ENCODE measurements at places on chromosomes 16 and 17.

GRCh38 chr17:39632153-39632941 lies 4.6 kb upstream of the STARD3 start:
- no peak for DNase-seq

GRCh38 chr17:28482551-28483199 lies 9.2 kb downstream of the SLC13A2 start:
- no peak for DNase-seq

DNA sequence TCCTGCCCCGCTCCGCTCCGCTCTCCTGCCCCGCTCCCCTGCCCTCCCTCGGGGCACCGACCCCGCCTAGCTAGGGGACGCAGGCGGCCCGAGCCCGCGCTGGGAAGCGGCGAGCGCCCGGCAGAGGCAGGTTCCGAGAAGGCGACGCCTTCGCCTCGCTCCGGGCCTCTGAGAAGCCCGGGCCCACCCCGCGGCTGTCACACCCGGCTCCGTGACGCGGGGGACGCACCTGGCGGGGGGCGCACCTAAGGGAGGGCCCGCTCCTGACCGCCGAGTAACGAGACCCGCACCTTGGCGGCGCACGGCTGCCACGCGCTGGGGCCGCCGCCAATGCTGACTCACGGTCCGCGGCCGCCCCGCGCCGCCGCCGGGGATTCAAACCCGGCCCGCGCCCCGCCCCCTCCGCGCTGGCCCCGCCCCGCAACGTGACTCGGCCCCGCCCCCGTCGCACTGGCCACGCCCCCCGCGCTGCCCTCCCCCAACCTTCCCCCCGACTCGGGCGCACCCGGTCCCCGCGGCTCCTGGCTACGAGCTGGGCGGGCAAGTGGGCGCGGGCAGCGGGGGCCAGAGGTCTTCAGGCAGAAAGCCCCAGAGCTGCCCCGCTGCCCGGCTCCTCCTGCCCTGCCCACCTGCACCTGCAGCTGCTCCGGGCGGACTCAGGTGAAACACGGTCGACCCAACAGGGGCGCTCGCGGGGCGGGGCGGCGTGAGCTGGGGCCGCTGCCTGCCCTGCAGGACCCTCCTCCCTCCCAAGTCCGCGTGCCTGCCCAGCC lies 27.8 kb downstream of the GNPTG start:
- no peak for DNase-seq

DNA sequence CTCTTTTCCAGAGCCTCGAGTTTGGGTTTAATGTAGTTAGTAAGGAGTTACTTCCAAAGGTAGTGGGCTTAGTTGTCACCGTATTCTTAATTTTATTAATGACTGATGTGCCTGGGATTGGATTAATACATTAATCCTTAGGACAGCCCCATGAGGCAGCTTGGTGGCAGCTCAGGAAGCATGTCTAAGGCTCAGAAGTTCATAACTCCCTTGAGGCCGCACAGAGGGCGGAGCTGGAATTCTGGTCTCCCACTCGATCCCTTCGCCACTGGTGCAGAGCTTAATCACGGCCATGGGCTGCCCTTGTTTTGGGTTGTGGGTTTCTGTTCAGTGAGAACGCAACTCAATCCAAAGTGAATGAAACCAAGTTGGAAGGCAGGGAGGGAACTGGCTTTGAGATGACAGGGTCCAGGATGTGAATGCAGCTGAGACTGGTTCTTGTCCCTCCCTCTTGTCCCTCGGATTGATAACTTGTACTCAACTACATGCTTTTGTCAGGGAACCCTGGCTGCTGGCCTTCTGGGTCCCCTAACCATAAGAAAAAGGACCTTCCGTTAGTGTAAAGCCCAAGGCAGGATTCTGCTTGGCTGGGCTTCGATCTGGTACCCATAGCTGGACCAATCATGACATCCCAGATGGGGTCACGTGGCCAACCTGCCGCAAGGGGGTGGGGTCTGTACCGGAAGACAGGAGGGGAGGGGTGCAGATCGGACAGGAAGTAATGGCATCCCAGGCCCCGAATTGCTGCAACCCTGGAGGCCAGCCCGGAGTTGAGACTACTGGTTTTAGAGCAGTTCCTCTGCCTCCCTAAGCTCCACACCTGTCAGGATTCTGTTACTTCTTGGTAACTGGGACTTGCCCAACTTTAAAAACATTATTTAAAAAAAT lies 45.4 kb downstream of the SNX20 start:
- no peak for DNase-seq

- no peak for DNase-seq
Observed at GRCh38 chr17:79646721-79647455, 36.0 kb upstream of the RBFOX3 start.

DNA sequence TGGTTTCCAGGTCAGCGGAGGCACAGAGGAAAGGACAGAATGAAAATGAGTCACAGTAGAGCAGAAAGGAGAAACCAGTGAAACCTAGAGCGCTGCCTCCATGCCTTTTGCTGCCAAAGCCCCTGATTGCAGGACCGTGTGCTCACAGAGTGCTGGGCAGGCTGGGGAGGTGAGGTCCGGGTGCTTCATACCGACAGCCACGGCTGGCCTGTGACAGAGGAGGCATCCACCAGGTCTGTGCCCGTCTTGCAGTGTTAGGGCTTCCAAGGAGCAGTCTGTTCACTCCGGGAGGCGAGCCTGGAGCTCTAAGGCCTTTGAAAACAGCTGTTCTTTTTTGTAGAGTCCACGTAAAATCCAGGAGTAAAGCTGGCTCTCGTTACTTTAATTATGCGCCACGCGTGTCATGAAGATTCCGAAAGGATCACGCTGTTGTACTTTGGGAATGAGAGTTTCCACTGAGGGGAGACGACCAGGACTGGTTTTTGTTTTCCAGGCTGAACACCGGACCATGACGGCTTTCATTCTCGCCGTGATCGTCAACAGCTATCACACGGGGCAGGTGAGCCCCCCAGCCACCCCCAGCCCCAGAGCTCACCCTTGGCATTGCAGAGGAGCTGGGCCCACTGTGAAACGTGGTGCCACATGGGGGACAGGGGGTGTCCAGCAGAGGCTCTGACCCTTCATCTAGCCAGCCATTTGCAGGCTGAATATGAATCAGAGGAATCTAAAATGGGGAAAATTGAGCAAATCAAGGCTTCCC lies 108.5 kb upstream of the CHMP6 start:
- DNase-seq: no peak

- DNase-seq: no peak
Observed at GRCh38 chr17:17141860-17142552, 64.1 kb downstream of the PLD6 start.

GRCh38 chr16:84959784-84960417 lies 51.4 kb downstream of the ZDHHC7 start:
- no peak for DNase-seq

DNA sequence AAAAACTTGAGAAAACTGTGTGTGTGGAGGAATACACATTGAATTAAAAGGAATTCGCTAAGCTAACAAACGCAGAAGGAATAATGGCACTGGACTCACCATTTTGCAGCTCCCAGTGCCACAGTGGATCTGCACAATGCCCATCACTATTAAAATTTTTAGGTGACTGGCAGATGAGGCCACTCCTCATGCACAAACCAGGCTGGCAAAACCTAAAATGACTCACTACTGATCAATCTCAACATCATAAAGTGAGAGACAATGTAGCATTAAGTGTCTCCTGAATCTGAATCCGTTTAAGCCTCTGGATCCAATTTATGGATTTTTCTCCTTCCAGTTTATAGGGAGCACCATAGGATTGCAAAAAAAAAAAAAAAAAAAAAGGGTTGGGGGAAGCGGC lies 20.6 kb downstream of the MYH10 start:
- no peak for DNase-seq

Data from non-pigmented ciliary epithelial cell (primary cell).